ENCODE measurements at places on chromosomes 6 and 20. TPM values are rescaled to one million over a fixed set of nuclear protein-coding genes. Genes with fewer than 3 reads are reported as not detected.

The KLHDC3 gene
- total RNA-seq: 84.6 TPM

DNA sequence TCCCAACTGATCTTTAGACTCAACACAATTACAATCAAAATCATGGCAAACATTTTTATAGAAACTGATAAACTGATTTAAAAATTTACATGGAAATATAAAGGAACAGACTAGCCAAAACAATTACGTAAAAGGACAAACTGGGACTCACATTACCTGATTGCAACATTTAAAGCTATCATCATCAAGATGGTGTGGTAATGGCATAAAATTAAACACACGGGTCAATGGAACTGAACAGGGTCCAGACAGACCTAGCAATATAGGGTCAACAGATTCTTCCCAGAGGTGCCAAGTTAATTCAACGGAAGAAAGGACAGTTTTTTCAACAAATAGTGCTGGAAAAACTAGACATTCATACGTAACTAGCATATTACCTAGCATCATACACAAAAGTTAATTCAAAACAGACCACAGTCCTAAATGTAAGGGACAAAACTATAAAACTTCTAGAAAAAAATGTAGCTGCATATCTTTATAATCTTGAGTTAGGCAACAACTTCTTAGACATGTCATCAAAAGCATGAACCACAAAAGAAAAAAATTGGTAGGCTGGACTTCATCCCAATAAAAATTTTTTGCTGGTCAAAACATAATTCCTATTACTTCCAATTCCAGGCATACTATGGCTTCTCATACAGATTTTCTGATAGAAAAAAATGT, 147.4 kb upstream of the BEND6 start:
- no peaks in the 10 kb centered on the region for H3K36me3 ChIP-seq
- H3K4me1 ChIP-seq: peaks cover 26% of the 10 kb centered on the region
- H3K27ac ChIP-seq: no peak overlapping the region
- no peak for DNase-seq

GRCh38 chr6:169661391-169661756, 40.5 kb downstream of the WDR27 start:
- DNase-seq: no peak
- H3K27me3 ChIP-seq: no peaks in the 10 kb centered on the region
- H3K36me3 ChIP-seq: peaks cover 36% of the 10 kb centered on the region
- H3K27ac ChIP-seq: no peak overlapping the region
- H3K4me1 ChIP-seq: no peaks in the 10 kb centered on the region

DNA sequence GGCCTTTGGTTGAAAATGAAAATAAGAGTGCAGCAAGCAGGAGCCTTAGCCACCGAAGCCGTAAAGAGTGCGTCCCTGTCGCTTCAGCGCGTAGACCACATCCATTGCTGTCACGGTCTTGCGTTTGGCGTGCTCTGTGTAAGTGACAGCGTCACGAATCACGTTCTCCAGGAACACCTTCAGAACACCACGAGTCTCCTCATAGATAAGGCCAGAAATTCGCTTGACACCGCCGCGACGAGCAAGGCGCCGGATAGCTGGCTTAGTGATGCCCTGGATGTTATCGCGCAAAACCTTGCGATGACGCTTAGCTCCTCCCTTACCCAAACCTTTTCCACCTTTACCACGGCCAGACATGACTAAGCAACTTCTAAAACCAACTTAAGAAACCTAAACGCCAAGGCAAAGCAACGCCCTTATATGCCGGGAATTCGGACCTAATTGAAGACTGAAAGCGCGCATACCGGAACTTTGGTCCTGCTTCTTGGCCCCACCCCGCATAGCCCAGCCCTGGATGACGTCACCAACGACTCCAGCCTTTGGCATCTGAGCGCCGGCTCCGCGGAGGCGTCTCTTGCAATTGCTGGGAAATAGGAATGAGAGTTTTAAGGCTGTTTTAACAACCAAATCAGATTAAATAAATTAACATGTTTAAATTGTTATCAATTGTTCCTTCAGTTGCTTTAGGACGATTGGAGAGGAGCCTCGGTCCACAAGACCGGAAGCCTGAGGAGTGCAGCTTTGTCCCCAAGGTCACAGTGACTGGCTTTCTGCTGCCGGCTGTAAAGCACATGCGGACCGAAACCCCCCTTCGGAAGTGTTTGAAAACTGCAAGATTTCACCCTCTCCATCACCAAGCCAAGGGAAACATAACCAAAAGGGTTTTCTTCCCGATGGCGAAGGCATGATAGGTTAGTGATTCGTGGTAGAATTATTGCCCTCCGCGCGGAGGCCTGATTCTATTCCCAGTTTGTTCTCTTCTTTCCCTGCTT, 79.6 kb upstream of the BTN3A2 start:
- no peaks in the 10 kb centered on the region for H3K27me3 ChIP-seq
- peak overlapping the region; percentile 68 for H3K27ac ChIP-seq
- H3K4me1 ChIP-seq: no peaks in the 10 kb centered on the region
- peak overlapping the region; percentile 58 for H3K4me3 ChIP-seq

The GPX5 gene
- total RNA-seq: not detected

DNA sequence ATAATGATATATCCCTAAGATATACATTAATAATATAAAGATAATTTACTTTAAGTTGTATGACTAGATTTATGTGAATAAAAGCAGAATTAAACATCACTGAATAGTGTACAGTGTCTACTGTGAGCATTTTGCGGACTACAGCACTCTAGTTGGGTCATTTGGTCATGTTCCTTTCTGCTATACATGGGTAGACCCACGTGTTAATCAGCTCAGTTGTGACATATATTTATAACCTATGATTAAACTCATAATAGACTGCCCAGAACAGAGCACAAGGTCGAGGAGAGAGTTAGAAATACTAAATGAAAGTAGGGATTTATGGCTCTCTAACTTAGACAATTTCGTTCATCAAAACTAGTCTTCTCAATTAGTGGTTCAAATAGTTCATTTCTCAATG, 852.7 kb downstream of the EPHA7 start:
- no peaks in the 10 kb centered on the region for H3K27me3 ChIP-seq
- no peaks in the 10 kb centered on the region for H3K36me3 ChIP-seq
- no peak overlapping the region for H3K27ac ChIP-seq
- H3K4me3 ChIP-seq: no peak overlapping the region
- no peaks in the 10 kb centered on the region for H3K4me1 ChIP-seq

GRCh38 chr6:100415768-100416167, 49.0 kb downstream of the SIM1 start:
- H3K27me3 ChIP-seq: no peaks in the 10 kb centered on the region
- H3K27ac ChIP-seq: no peak overlapping the region
- peak; percentile 43 for DNase-seq
- no peaks in the 10 kb centered on the region for H3K36me3 ChIP-seq

- no peak overlapping the region for H3K4me3 ChIP-seq
- no peak for DNase-seq
- H3K27ac ChIP-seq: no peak overlapping the region
Observed at GRCh38 chr20:8213270-8213669, 81.2 kb downstream of the PLCB1 start.

DNA sequence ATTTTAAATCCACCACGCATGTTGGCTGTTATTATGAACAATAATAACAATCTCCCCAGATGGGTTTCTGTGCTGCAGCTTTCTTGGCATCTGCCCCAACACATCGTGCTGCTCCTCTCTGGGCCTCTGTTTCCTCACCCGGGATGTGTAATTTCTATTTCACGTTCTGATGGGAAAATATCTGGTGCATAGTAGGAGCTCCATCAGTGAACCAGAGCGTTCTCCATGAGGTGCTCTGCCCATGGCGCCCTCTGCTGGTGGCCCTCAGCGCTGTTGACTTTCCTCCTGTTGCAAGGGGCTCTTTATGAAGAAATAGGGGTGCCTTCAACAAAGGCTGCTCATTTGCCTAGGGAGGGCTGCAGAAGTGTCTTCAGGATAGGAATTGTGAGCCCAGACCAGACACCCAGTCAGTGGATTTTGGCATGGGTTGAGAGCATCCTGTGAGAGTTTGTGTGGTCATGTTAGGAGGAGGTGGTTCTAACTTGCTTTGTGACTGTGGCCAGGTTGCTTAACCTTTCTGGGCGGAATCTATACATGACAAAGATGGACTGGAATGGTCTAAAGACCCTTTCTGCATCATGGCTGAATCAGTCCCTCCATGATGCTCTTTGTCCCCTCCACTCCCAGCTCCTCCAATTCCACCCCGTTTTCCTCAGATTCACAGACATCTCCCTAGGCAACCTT, 8.1 kb downstream of the SCRT2 start:
- H3K27ac ChIP-seq: no peak overlapping the region
- peak; percentile 46 for DNase-seq
- no peak overlapping the region for H3K4me3 ChIP-seq
- H3K36me3 ChIP-seq: no peaks in the 10 kb centered on the region
- H3K27me3 ChIP-seq: peaks cover 38% of the 10 kb centered on the region

DNA sequence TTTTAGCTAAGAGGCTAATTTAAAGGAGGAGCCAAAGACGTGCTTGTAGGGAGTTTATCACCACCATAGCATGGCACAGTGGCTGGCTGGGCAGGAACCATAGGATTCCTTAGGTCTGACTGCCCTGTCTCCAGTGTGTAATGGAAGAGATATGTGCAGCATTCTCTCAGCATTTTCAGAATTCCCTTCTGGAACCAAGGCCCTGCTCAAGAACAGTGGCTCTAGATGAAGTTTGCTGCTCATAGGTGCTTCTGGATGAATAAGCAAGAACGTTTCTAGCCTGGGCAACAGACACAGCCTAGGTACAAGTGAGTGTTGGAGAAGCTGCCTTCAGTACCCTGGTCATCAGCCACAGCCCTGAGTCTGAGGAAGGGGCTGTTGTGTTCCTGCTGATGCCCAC, 69.1 kb downstream of the LCA5 start:
- no peaks in the 10 kb centered on the region for H3K27me3 ChIP-seq
- peaks cover 7% of the 10 kb centered on the region for H3K4me1 ChIP-seq
- no peak overlapping the region for H3K4me3 ChIP-seq
- no peak for DNase-seq
- no peak overlapping the region for H3K27ac ChIP-seq

DNA sequence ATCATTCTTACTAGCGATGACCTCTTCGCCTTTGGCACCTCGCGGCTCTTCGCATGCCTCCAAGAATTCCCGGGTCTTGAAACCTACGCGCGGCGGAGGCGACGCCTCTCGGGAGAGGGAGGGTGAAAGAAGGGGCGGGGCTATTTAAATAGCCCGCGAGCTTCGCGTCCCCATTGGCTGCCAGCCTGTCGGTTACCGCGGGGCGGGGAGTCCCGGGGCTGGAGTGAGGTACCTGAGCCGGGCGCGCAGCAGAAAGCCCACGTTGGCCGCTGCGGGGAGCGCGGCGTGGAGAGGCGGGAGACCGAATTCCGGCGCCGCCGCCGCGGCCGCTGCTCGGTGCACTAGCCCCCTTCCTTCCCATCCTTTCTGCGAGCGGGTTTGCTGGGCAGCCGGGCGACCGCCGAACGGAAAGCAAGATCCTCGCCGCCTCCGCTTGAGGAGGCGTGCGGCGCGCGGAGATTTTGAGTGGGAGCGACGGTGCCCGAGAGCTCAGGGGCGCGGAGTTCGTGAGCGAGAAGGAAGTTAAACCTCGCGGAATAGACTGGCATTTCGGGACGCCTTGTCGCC, at the start of gene BMP6:
TSS of gene BMP6 (plus strand) at position 251 of the 567 bp plus-strand sequence. CDS start 857 bp downstream, outside the sequence.
- peak within 1 kb of the TSS; percentile 59 for H3K27ac ChIP-seq
- H3K4me1 ChIP-seq: peaks cover 30% of the 10 kb centered on the region
- no peaks in the 10 kb centered on the region for H3K27me3 ChIP-seq
- DNase-seq: peak; percentile 95
- peak within 1 kb of the TSS; percentile 94 for H3K4me3 ChIP-seq

The BCKDHB gene
- 11.5 TPM for total RNA-seq
